ENCODE measurements at places on chromosomes 6 and 20.

- no peak for DNase-seq
Observed at GRCh38 chr20:43028470-43028869, 161.2 kb downstream of the PTPRT start.

DNA sequence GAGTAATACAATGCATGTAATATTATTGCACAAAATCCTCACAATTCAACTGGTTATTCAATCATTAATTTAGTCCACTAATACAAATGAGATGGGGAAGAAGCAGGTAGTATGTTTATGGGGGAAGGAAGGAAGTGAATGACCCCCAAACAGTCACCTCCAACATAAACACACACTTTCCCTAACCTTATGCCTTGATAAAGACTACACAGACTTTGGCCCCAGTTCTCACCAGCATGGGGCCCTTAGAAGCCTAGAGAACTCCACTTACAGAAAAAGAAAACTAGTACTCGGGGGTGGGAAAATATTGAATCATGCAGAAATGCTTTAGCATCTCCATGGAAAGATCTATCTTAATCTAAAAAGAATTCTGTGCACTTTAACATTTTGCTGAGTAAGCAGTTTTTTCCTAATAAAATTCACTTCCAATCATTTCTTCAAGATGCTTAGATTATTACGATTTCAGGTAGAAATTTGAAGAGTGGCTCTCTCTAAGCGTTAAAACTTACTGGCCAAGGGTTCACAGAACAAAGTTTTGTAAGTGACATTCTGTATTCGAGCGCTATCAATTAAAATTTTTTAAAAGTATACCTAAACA lies 18.8 kb downstream of the ARHGAP18 start:
- DNase-seq = no peak

GRCh38 chr6:169263836-169264608 lies 10.4 kb upstream of the THBS2 start:
- DNase-seq = peak; percentile 88

DNA sequence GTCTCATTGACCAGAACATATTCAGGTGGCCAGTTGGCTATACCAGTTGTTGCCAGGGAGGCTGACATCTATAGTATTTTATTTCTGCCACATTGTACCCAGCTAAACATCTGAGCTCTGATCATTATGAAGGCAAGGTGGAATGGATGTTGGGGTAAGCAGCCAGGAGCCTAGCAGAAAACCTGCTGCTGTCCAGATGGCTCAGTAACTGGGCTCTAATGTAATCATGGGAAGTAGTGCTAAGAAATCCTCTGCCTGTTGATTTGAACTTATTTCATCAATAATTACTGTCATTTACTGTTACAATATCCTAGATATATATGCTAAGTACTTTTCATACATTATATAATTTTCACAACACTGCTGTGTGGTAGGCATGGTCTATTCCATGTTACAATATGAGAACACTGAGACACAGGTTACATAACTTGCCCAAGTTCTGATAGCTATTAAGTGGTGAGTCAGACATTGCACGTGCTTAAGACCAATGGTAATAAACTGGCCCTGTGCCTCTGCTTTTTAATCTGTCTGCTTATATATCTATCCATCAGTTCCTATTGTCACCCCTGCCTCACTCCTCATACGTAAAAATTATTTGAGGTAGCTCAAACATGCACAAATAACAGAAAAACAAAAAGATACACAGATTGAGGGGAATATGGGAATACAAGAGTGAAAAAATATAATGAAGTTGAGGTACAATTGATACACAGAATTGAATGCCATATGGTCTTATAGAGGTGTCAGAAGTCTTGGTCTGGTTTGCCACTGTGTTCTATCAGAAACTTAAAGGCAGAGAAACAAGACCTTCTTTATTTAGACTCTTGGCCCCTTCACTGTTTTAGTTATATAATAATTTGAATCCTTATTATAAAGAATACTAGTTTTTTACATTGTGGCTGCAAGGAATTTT lies 25.2 kb downstream of the TBPL1 start:
- peak; percentile 22 for DNase-seq

GRCh38 chr6:35410131-35410530 lies 42.0 kb upstream of the FANCE start:
- DNase-seq = peak; percentile 62

DNA sequence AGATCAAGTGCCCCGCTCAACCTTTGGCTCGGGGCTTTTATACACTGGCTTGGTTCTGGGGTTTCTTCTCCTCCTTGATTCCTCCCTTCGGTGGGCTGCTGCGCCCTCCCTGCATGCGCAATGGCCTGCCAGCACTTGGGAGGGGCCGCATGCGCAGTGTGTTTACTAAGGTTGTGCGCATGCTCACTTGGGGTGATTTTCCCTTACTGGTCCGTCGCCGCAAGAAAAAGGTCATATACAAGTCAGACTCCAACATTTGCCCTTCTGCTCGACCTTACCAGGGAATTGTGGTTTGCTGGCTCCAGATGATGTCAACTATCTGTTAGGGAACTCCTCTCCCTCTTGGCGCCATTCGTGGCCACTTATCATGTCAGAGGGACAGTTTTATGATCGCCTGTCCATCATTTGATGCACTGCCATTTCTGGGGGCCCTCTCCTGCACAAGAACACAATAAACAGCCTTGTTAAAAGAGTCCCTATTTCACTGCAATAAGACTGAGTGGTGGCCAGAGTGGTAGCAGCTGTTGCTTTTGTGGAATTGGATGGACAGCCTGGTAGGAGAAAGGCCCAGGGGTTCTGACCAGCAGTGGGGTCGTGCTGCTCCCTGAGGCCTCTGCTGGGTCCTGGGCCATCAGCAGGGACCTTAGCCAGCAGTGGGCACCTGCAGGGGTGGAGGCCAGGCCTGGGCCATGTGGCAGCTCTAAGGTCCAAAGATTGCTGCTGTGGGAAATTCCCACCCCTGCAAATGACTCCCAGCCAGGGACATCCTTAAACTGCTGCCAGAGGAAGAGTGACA lies 2.8 kb upstream of the LBP start:
- peak; percentile 29 for DNase-seq

GRCh38 chr6:55543633-55544309 lies 35.2 kb downstream of the HMGCLL1 start:
- no peak for DNase-seq

GRCh38 chr6:41741625-41742490 lies 5.3 kb downstream of the PGC start:
- peak; percentile 40 for DNase-seq

DNA sequence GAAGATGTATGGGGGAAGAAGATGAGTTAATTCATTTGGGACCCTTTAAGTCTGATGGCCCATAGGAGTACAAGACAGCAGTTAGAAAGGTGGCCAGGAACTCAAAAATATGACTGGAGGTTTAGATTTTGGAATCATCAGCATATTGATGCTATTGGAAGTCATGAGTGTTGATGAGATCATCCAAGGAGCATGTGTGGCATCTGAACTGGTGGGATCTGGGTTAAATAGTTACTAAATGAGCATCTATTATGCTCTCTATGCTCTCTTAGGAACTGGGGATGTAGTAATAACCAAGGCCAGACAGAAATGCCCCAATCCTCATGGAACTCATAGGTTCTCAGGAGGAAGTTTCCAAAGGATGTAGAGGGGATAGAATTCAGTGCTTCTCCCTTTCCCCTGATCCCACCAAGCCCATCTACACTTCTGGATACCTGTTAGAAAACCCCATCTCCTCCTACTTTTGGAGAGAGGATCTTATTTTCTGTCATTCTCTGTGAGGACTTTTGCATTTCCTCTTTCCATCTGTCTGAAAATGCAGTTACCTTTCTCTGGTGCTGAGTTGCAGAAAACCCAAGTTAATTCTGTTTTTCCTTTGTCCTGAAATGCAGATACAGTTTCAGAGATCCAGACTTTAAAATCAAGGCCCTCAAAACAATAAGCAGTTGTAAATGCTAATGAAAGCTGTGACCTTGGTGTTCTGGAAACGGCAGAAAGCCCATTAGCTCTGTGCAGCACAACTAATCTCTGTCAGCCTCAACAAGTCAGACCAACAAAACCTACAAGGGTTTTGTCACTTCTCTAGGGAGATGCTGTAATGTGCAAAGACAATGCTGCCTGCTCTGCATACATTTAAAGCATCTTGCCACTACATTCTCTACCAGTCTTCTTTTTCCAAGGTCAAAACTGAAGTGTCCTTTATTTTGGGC lies 65.8 kb downstream of the TBC1D7 start:
- peak; percentile 80 for DNase-seq

DNA sequence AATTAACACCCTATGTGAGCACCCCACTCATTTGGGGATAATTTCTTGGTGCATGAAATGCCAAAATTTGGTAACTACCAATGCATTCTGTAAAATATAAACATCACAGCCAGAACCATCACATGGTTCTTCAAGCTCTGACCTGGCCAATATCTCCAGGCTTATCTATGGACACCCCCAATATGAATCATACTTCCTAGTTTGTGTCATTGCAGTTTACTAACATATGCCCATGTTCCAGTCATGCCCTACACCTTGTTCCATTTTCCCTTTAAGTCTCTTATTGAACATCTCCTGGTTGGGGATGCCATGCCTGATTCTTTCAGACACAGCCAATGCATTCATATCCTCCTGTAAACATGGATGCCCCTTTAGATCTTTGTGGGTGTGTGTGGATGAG lies 572.8 kb upstream of the BTBD3 start:
- no peak for DNase-seq

DNA sequence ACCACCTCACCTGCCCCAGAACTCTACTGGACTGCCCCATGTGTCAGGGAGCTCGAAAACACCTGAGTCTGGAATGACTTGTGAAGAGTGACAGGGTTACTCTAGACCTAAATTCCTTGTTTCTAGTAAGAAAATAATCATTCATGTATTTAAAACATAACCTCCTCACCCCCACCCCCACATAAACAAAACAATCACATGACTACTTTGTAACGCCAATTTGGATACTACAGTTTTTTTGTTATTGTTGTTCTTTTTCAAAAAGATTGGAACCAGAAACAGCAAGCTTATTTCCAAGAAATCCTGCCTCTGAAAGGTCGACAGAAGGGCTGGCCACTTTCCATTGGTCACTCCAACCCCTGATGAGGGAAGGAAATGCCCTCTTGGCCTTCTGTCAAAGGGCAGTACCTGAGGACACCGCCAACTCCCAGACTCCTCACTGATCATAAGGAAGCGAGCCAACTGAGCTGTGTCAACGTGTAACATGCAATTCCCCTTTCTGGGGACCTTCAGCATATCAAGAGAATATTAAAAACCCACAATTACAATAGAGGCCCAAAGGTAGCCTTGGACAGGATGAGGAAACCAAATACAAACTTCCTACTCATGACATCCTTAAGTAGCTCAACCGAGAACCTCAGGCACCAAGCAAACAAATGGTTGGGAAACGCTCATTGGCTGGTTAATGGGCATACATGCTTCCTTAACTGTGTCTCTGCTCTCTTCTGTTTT lies 2.6 kb downstream of the MCUR1 start:
- DNase-seq = peak; percentile 14

GRCh38 chr6:19368511-19368910 lies 468.7 kb upstream of the ID4 start:
- peak; percentile 77 for DNase-seq

DNA sequence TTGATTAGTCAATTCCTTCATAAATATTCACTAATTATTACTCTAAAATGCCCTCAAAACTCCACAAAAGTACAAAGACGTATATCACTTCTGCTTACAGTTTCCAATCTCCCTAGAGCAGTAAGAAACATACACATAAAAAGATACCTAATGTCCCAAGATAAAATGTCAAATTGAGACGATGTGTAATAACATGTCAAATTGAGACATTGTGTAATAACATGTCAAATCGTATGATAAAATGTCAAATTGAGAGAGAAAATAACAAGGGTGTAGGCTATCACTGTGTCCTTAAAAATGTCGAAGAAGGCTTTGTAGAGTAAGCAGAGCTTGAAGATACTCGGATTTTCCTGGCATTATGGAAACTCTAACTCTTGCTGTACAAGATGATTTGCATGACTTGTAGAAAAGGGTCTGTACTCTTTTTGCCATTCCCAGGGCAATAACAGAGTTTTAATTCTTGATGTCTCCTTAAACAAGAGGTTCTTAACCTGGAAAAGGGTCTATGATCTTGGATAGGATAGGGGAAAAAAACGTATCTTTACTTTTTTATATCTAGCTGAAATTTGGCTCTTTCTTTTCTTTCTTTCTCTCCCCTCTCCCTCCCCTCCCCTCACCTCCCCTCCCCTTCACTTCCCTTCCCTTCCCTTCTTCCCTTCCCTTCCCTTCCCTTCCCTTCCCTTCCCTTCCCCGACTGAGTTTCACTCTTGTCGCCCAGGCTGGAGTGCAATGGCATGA lies 67.7 kb upstream of the ADGRG6 start:
- DNase-seq = no peak

GRCh38 chr6:81744131-81744530 lies 8.3 kb downstream of the TENT5A start:
- DNase-seq = no peak

DNA sequence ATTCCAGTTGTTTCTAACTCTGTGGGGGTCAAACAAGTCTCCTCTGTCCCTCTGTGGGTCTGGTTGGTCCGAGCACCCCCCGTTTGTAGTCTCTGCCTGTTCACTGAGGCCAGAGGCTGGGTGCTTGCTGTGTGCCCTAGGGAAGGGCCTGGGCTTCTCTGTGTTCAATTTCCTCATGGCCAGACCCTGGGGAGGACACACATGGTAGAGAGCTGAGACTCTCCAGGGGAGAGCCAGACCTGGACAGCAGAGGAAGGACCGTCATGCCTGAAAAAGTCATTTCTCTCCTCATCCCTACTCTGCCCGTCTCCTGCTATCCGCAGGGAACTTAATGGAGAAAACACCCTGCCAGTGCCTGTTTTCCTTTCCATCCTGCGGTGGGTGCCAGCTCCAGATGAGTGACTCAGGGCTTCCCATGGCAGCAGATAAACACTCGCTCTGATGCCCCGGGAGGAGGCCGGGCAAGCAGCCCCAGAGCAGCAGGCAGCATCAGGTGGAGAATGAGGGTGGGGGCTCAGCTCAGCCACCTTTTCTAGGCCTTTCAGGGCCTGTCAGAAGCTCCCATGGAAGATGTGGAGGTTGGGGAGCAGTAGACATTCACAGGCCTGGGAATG lies 51.9 kb downstream of the SNAI1 start:
- peak; percentile 88 for DNase-seq

- peak; percentile 18 for DNase-seq
Observed at GRCh38 chr6:95133578-95133977, 443.8 kb upstream of the MANEA start.

DNA sequence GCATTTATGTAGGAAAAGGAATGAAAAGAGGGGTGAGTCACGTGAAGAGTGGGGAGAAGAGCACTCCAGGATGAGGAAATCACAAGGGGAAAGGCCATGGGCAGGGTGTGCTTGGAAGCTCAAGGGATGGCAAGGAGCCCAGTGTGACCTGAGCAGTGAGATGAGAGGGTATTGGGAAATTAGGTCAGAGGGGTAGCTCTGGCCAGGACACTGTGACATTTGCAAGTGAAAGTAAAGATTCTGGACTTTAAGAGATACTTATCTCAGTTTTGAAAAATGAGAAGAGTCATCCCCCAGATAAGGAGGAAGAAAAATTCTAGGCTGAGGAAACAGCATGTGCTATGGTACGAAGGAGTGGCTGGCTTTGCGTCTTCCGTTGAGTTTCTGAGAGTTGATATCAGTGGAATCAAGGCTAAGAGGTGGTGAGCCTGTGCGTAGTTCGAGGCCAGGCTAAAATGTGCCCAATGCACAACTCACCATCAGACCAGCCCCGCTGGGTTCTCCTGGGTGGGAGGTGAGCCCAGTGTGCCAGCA lies 79.9 kb downstream of the GCLC start:
- peak; percentile 51 for DNase-seq

- DNase-seq = peak; percentile 73
Observed at GRCh38 chr20:53708129-53708968, 114.7 kb upstream of the ZNF217 start.
